Mononuclear cell (primary cell): ENCODE measurements at places on chromosomes 4 and X. TPM values are rescaled to one million over a fixed set of nuclear protein-coding genes. Genes with fewer than 3 reads are reported as not detected.

Gene PRRG1
- total RNA-seq = not detected

Gene CLCN4
- total RNA-seq = 0.84 TPM

Gene SLC49A3
- total RNA-seq = 2.9 TPM

Gene ASMT
- 0.73 TPM for total RNA-seq

Gene ETDC
- total RNA-seq = not detected

Gene DSPP
- not detected for total RNA-seq

Gene AREG
- 20.1 TPM for total RNA-seq

Gene ZDHHC15
- 0.42 TPM for total RNA-seq

Gene DAPP1
- 54.3 TPM for total RNA-seq

Gene EXOC1L
- not detected for total RNA-seq

Gene ADH7
- total RNA-seq = not detected

Gene FOXR2
- total RNA-seq = not detected

Gene ADGRG4
- total RNA-seq = not detected

Gene CD99L2
- 9.6 TPM for total RNA-seq

Gene EREG
- 240 TPM for total RNA-seq

Gene CSN1S1
- not detected for total RNA-seq

Gene BBS7
- total RNA-seq = 2.2 TPM

Gene CRMP1
- total RNA-seq = not detected

Gene PLAC1
- total RNA-seq = not detected

Gene FSTL5
- total RNA-seq = under 0.01 TPM

Gene RASGEF1B
- 270 TPM for total RNA-seq

Gene EDNRA
- total RNA-seq = under 0.01 TPM

Gene HS6ST2
- not detected for total RNA-seq

Gene MGAT4D
- total RNA-seq = under 0.01 TPM

Gene RGN
- total RNA-seq = not detected

Gene BGN
- not detected for total RNA-seq

Gene PDGFRA
- total RNA-seq = 0.94 TPM

Gene SPANXB1
- total RNA-seq = not detected

Gene NPY5R
- not detected for total RNA-seq

Gene SPIN2B
- total RNA-seq = 5.1 TPM

Gene FMR1NB
- not detected for total RNA-seq

Gene PTTG2
- total RNA-seq = 2.3 TPM

Gene GLUD2
- total RNA-seq = 0.84 TPM

Gene NPFFR2
- total RNA-seq = 0.21 TPM

Gene ITIH6
- not detected for total RNA-seq

Gene CD40LG
- 18.4 TPM for total RNA-seq

Gene TREX2
- 1.2 TPM for total RNA-seq

Gene AFF2
- 16.2 TPM for total RNA-seq
